ENCODE measurements at places on chromosomes 11 and 22. TPM values are rescaled to one million over a fixed set of nuclear protein-coding genes. Genes with fewer than 3 reads are reported as not detected.

INS gene
- total RNA-seq = not detected

DNA sequence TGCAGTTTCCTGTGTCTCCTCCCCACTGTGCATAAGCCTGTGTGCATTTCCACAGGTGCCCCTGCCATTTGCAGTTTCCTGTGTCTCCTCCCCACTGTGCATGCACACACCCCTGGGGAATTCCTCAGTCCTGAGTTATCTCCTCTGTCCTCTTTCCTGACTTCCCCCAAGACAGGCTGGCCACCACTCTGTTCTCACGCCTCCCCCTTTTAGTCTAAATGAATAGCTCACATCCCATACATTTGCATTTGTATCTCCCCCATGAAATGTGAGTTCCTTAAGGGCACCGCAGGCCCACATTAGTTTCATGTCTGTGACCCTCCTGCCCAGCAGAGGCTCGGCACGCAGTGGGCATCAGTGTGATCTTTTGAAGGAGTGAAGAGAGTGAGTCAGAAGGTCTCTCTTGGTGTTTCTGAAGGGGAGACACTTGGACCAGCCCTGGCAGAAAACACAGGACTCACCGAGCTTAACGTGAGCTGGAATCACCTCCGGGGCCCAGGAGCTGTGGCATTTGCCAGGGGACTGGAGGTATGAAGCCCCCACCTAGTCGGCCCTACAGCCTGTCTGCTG, 6.2 kb downstream of the LRRC74B start:
- no peak for DNase-seq

- no peak for DNase-seq
Observed at GRCh38 chr11:83971063-83971462, 684.9 kb upstream of the CCDC90B start.

- no peak for DNase-seq
Observed at GRCh38 chr11:90391756-90392155, 168.9 kb upstream of the CHORDC1 start.

- no peak for DNase-seq
Observed at GRCh38 chr11:11987503-11988022, 20.9 kb downstream of the DKK3 start.

DNA sequence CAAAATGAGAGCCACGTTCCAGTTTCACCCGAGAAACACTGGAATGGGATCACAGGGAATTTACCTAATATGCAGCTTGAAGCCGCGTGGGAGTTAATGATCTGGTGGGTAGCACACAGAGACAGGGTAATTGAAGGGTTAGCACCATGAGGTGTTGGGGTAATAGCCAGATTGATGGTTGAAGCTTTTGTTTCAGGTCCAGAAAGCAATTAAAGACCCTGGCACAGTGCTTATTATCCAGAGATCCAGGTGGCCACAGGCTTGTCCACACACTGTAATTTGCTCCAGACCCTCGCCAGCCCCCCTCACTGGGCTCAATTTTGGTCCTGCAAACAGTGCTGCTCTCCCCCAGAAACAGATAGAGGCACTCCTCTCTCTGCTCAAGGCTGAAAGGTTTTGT, 282.5 kb upstream of the ISX start:
- no peak for DNase-seq

Measured in lower leg skin (tissue), 4 donors.